HT-29 (cell line): ENCODE measurements at places on chromosomes 5 and 9.

DNA sequence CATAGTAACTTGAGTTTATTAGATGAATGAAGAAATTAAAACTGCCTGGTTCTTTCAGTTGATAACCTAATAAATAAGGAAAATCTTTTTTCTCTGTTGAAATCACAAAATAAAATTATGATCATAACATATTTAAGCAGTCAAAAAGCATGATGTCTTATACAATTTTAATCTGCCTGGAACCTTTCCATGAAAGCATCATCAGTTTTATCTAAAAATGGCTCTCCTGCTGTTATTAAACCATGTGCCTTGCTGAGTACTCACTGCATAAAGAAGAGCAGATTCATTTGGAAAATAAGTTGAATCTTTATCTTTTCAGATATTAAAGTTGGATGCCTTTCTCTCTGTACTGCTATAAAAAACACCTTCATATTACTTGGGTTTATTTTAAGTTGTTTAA, 148.8 kb downstream of the SLC24A2 start:
- no peak for DNase-seq

- peak; percentile 26 for DNase-seq
Measured at GRCh38 chr9:82532504-82533180, 530.3 kb downstream of the RASEF start.

- DNase-seq, result no peak
Measured at GRCh38 chr9:114027159-114027862, 50.8 kb downstream of the AMBP start.

DNA sequence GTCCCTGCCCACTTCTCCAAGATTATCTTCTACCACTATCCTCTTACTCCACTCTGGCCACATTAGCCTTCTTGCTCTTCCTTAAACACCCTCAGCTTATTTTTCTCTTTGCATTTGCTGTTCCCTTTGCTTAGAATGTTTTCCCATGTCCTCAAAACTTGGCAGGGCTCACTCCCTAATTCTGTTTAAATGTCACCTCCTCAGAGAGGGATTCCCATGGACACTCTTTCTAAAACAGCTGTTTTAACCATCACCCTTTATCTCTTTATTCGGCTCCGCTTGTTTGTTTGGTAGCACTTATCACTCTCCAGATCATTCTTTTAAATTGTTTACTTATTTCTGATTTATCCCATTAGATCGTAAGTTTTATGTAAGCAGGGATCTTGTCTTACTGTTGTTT, 278.5 kb downstream of the CWC27 start:
- no peak for DNase-seq

GRCh38 chr5:112049738-112050137, 292.7 kb upstream of the NREP start:
- DNase-seq, result no peak

GRCh38 chr9:26262421-26263107, 584.3 kb upstream of the TUSC1 start:
- DNase-seq, result no peak

DNA sequence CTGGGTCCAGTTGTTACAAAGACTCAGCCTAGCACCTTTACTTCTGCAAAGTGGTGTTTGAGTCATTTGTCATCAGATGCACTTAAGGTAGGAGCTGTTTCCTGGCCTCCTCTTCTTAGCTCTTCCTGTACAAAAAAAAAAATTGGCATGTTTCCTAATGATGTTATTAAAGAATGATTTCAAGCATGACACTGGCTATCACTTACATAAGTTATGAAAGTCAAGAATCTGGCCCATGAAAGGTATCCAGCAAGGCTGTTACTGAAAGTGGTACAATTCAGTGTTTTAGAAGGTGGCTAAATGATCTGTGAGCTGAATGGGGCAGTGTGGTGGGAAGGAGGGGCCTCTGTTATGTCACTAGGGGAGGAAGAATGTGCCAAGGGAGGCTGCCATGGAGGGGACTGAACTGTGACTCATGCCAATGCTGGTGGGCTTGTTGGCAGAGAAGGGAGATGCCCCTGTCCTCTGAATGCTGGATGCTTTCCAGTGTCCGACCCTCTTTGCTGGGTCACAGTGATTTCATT, 175.1 kb upstream of the MAP1B start:
- peak; percentile 87 for DNase-seq

DNA sequence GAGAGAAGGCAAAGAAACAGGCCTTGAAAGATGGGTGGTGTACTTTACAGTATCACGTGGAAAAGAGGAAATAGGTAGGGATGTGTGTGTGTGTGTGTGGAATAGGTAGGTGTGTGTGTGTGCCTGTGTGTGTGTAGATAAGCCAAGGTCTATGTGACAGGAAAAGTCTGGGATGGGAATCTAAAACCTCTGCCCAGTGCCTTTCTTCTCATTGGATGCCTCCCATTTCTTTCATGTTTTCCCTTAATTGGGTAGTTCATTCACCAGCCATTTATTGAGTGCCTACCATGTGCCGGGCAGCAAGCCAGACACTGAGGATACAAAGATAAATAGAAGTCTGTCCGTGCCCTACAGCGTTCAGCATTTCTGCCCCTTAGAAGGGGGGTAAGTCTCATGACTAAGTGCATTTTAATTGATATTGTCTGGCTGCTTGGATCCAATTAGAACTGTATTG, 1.0 kb downstream of the URM1 start:
- DNase-seq, result peak; percentile 21

- DNase-seq, result no peak
Measured at GRCh38 chr5:138533973-138534941, 8.8 kb downstream of the ETF1 start.

GRCh38 chr5:161406880-161407279, 139.6 kb downstream of the GABRB2 start:
- no peak for DNase-seq

- DNase-seq, result no peak
Measured at GRCh38 chr9:131823701-131824146, 83.8 kb upstream of the RAPGEF1 start.

DNA sequence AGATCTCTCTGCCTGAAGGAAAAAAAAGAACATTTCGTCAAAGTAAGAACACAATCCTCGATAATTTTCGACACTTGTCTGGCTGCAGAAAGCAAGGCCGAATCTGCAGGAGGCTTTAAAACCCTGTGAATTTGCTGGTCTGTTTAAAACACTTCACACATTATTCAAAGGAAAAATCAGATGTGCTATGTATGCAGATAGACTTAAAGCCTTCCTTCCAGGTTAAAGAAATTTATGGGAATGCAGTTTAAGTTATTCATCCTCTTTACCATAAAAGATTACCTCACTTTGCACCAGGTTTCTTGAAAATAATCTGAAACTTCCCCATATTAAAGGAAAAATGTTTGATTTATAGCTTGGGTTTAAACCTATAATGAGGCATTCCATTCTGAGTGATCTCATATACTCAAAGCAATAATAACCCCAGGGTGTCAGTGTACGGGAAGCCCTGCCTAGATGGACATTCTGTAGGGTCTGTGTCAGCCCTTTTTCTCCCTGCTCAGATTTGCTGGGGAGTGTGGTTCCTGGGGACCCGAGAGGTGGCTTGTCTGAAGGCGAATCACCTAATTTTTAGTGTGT, 323.5 kb upstream of the SLC24A2 start:
- DNase-seq, result no peak

- peak; percentile 93 for DNase-seq
Measured at GRCh38 chr5:94618493-94619328, at the start of the genes KIAA0825 and SLF1. Gene KIAA0825, minus strand, starts transcription at chr5:94618604. Its CDS starts 81,478 bp downstream, at chr5:94537126. Gene SLF1, plus strand, starts transcription at chr5:94618669. Its CDS starts 10,142 bp downstream, at chr5:94628811.

DNA sequence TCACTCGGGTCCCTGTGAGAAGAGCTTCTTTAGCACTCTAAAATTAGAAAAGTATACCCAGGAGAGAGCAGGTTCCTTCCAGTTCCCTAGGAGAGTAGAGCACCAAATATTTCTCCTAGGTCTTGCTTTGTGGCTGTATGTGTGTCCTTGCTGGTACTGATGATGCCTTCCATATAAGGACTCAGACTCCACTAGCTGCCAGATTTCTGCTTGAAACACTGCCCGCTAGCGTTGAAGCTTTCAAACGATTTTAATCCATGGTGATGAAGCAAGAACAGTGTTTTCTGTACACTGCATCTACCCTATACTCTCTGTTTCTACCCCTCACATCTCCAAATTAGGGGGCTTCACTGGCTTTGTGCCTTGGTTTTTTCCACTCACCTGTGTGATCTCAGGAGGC, 2.4 kb upstream of the SMC2 start:
- no peak for DNase-seq

DNA sequence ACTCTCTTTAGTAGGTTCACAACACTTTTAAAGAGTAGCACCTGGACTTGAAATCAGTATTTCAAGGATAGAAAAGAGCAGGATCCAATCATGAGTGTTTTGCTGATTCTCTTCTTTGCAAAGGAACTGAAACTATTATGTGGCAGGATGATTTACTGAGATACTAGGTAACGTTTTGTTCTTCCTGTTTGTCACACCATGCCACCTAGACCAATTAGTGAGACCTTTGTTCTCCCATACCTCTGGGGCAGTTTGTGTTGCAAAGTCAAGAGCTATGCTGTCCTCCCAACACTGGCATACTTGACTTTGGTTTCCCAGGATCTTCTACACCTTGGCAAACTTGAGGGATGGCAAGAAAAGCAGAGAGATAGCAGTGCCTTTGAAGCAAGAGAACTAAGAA, 43.4 kb downstream of the PPP1R2B start:
- DNase-seq, result no peak

DNA sequence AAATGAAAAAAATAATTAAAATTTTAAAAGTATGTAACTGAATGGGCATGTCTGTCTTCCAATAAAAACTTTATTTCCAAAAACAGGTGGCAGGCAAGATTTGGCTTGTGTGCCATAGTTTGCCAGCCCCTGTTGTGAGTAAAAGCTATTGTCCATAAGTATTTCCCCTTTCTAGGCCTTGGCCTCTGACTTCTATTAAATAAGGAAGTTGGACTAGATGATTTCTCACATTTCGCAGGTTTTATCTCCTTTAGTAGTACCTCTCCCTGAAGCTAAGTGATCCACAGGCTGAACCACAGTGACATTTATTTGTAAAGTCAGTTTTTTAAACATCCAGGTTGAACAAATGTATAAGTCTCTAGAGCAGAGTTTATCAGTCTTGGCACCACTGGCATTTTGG, 41.3 kb downstream of the RECK start:
- DNase-seq, result no peak

DNA sequence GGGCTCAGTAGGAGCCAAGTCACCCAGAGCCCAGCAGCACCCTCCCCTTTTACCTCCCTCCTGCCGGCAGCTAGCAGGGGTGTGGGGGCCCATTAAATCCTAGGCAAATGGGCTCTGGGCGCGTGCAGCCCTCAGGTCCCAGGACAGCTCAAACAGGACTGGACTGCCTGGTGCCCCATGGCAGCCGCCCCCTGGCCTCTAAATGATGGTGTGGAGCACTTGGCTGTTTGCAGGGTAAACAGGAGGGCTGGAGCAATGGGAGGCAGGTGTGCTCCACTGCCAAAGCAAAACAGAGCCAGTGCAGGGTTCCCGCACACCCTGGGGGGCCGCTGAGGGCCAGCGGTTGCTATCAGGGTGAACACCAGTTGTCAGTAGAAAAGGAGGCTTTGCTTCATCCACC, 55.9 kb upstream of the C5orf58 start:
- DNase-seq, result no peak

GRCh38 chr9:112761912-112762655, 11.5 kb downstream of the SNX30 start:
- no peak for DNase-seq

DNA sequence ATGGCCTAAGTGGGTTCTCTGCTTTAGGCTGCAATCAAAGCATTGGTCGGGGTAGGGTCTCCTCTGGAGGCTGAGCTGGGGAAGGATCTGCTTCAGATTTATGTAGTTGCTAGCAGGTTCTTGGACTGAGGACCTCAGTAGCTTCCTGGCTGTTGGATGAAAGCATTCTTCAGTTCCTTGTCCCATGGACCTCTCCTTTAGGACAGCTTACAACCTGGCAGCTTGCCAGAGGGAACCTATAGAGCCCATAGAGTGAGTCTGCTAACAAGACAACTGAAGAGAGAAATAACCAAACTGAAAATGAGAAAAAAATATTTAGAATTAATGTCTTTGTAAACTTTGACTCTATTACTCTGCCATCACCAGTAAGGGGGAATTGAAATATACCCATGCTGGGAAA, 12.4 kb downstream of the MRPS30 start:
- no peak for DNase-seq

- no peak for DNase-seq
Measured at GRCh38 chr9:135610290-135611141, 28.8 kb downstream of the GLT6D1 start.

DNA sequence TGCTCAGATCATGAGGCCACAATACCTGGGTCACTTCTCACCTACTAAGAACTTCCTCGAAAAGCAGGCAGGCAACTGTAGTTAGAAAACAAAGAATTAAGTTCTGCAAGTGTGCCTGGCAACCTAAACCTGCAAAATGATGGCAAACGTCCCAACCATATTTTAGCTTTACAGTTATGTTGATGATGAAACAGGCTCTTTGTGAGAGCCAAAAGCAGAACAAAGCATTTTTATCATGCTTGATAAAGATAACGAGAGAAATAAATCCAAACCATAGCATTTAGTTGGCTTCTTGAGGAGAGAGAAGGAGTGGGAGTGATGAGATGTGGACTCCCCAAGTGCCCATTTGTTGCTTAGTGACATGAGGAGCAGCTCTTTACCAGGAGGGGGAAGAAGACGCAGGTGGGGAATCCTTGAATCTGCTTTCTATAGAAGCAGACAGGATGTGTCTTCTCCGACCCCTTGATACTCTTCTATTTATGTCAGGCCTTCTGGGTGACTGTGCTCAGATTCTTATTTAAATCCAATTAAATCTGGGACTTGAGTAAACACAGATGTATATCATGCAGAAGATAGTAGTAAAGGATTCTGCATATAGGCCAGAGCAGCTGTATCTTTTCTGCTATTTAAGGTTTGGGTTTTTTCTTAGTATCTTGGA, 221.2 kb downstream of the TMEM167A start:
- peak; percentile 15 for DNase-seq

GRCh38 chr9:70093944-70094343, 50.3 kb downstream of the MAMDC2 start:
- peak; percentile 83 for DNase-seq

GRCh38 chr5:150131461-150131860, 24.2 kb downstream of the PDGFRB start:
- DNase-seq, result no peak

GRCh38 chr5:32426440-32427151, 17.9 kb downstream of the ZFR start:
- DNase-seq, result no peak

- no peak for DNase-seq
Measured at GRCh38 chr9:23412046-23412445, 414.0 kb downstream of the ELAVL2 start.

GRCh38 chr9:2013743-2014475, 1.2 kb upstream of the SMARCA2 start:
- no peak for DNase-seq

- no peak for DNase-seq
Measured at GRCh38 chr5:178067755-178068154, 45.6 kb upstream of the N4BP3 start.

DNA sequence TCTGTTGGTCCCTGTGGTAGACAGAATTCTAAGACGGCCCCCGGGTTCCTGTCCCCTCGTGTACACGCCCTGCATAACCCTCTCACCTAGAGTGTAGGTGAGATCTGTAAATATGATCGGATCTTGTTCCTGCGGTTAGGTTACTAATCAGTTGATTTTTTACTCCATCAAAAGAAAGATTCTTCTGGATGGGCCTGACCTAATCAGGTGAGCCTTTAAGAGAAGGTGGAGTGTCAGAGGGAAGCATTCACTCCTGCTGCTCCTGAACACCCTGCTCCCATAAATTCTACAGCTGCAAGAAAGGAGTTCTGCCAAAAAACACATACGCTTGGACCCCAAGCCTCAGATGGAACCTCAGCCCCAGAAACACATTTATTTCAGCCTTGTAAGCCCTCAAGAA, 15.6 kb upstream of the FUBP3 start:
- no peak for DNase-seq

- DNase-seq, result no peak
Measured at GRCh38 chr9:88233091-88233490, 94.8 kb upstream of the SPATA31C2 start.

- no peak for DNase-seq
Measured at GRCh38 chr9:81473708-81474107, 215.6 kb downstream of the TLE1 start.
